CD4-positive, CD25-positive, alpha-beta regulatory T cell (primary cell): ENCODE measurements at places on chromosomes 3 and 15. TPM values are rescaled to one million over a fixed set of nuclear protein-coding genes. Genes with fewer than 3 reads are reported as not detected.

The CCDC33 gene
- not detected for total RNA-seq

The OR4M2 gene
- total RNA-seq: not detected

The C3orf20 gene
- 0.37 TPM for total RNA-seq

The KLHL6 gene
- total RNA-seq: 48.2 TPM

The CLEC3B gene
- total RNA-seq: 0.99 TPM

The CCDC39 gene
- total RNA-seq: not detected

The ASB14 gene
- not detected for total RNA-seq

The GRK7 gene
- total RNA-seq: not detected

The ECT2 gene
- 2.7 TPM for total RNA-seq
